T-helper 1 cell (primary cell): ENCODE measurements at places on chromosomes 12 and 14.
A peak's percentile ranks its signal among the peaks of the same experiment; 100 is the strongest.

DNA sequence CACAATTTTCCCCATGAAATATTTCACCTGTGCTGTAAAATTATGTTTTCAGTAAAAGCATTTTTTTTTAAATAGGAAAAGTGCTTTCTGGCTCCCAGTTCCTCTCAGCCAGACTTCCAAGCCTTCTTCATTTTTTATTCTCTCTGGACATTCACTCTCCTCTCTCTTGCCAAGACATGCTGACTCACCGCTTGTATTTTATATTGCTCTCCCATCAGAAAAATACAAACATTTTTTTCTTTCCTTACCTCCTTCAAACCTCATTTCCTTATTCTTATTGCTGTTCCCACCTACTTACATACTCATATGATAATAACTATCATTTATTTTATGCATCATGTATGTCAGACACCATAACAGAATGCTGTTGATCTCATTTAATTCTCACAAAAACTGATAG, 37.7 kb upstream of the ZNF641 start:
- DNase-seq: no peak

- no peak for DNase-seq
These were observed 1.4 kb downstream of the DENND5B start for GRCh38 chr12:31589598-31589903.

GRCh38 chr12:102436867-102437266, 43.5 kb downstream of the IGF1 start:
- no peak for DNase-seq

GRCh38 chr14:80310938-80311750, 99.8 kb upstream of the DIO2 start:
- no peak for DNase-seq

DNA sequence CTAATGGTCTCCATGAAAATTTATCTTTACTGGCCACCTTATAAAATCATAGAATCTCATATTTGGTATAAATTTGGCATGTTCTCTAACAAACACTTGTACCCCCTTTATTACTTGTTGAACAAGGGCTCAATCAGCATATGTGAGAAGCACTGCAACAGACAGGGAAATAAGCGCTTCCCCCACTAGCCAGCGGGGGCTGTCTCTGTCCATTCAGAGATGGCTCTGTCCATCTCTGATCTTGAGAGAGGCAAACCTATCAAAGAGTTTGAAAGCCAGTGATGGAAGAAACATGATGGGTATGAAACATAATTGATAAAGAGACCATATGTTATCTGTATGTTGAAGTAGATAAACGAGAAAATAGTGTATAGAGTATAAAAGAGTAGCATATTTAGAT, 326.8 kb downstream of the PDZRN4 start:
- DNase-seq: no peak

- DNase-seq: no peak
These were observed 284.7 kb upstream of the PWP1 start for GRCh38 chr12:107400686-107401447.

DNA sequence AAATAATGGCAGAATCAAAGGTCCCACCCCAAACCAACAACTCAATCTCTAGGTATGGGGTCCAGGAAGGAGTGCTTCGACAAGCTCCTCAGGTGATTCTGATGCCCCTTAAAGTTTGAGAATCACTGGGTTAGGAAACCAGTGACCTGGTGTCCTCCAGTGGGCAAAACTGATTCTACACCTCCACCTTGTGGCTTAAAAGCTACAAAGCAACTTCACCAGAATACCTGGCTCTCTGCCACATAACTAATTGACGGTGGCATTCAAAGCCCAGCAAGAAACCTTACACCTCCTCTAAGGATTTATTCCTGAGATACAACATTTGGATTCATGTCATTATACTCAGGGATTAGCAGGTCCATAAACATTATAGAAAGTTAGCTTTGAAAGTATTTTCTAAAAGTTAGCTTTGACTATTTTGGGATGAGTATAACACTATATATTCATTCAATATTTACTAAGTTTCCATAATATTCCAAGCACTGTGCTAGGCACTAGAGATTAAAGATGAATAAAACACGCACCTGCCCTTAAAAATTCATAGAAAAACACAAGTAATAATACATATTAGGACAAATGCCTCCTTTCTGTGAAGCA, 45.4 kb downstream of the DCAF5 start:
- peak; percentile 30 for DNase-seq

DNA sequence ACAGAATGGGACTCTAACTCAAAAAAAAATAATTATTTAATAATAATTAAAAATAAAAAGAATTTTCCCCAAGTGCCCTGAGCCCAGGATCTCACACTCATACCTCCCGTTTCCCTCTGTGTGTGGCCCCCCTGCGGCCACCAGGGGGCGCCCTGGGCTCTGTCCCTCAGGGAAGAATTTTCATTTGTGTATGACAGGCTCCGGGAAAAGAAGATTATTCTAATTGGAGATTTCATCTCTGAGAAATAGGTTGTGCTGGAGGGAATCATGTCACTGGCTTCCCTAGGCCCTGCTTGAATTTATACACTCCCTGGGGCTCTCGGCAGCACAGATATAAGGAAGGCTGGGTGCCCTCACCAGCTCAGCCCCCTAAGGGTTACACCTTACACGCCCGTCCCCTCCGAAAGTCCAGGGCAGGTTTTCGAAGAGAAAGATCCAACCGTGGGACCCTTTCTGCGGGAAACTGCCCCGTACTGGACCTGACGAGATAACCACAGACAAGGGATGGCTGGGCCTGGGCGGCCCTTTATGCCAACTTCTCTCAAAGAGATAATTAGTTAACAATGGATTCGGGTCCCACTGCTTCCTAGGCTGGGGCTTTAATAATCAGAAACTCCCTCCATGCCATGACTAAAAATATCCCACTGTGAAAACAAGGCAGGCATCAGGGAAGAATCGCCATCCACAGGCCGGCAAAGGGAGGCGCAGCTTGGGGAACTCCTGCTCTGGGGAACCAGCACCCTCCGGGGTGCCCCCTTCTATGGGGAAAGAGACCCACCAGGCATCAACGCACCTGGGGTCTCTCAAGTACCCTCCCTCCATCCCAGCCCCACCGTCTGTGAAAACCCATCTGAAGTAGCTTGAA, 80.7 kb downstream of the KDM2B start:
- DNase-seq: peak; percentile 54

- no peak for DNase-seq
These were observed 10.8 kb downstream of the STYX start for GRCh38 chr14:52740751-52741150.

DNA sequence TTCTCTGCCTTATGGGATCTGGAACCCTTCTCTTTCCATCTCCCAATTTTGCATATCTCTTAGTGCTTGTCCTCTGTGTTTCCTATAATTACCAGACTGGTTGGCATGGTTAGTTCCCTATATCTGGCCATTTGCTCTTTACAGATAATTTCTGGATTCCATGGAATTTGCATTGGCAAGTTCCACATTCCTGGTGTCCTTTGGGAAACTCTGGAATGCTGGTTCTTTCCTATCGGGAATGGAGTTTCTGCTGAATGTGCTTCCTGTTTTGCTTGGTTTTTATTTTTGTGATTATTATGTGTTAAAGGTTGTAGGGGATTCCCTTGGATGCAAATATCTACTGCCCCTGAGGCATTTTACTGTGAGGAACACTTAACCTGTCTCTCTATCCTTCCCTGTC, 193.0 kb upstream of the BTG1 start:
- DNase-seq: no peak

DNA sequence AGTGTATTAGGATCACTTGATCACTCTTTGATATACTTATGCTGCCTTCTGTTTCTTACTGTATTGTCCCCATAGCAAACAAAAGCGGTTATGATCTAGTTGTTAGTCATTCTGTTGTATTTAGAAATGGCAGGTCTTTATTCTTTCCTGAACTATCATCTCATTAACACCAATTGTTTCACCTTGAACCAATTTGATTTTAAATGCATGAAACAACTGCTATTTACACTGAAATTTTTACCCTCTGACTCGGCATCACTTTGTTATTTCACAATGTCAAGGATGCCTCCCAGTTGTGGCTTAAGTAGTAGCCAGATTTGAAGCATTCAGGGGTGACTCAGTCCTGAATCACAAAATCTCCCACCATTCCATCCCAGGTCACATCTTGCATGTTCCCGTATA, 303.5 kb downstream of the EGLN3 start:
- no peak for DNase-seq

GRCh38 chr14:67977434-67978034, 158.0 kb downstream of the RAD51B start:
- DNase-seq: no peak
